ENCODE measurements at places on chromosomes 7 and 10.

GRCh38 chr7:97381815-97382554 lies 264.5 kb downstream of the SDHAF3 start:
- no peak for DNase-seq

GRCh38 chr10:19518109-19518508 lies 298.1 kb upstream of the PLXDC2 start:
- no peak for DNase-seq

DNA sequence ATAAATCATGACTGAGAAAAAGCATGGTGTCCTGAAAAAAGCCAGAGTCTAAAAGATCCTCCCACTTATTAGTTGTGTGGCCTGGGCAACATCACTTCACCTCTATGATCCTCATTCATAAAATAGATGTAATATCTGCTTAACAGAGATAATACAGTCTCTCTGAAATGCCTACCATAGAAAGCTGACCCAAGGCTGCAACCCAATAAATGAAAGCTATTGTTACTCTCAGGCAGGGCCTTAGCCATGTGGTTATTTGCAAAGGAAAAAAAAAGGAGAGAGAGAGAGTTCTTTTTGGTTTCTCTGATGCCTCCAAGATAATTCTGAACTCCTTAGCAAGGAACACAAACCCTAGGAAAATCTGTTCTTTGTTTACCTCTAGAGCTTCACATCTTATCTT lies 7.9 kb downstream of the FAM13C start:
- no peak for DNase-seq

DNA sequence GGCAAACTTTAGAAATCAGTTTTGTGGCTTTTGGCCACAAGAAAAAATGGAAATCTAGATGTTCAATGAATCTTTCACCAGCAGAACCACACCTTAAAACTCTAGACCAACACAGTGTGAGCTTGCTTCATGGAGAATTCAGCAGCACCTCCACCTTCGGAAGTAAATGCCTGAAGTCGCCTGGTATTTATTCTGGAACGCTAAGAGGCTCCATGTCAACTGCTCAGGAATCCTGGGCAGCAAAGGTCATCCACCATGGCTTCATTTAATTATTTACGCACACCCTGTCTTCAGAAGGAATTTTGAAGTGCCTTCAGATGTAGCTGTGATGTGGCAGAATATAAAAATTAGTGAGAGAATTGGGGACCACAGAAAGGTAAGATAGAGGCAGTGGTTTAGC lies 167.7 kb downstream of the GFRA1 start:
- DNase-seq: no peak

DNA sequence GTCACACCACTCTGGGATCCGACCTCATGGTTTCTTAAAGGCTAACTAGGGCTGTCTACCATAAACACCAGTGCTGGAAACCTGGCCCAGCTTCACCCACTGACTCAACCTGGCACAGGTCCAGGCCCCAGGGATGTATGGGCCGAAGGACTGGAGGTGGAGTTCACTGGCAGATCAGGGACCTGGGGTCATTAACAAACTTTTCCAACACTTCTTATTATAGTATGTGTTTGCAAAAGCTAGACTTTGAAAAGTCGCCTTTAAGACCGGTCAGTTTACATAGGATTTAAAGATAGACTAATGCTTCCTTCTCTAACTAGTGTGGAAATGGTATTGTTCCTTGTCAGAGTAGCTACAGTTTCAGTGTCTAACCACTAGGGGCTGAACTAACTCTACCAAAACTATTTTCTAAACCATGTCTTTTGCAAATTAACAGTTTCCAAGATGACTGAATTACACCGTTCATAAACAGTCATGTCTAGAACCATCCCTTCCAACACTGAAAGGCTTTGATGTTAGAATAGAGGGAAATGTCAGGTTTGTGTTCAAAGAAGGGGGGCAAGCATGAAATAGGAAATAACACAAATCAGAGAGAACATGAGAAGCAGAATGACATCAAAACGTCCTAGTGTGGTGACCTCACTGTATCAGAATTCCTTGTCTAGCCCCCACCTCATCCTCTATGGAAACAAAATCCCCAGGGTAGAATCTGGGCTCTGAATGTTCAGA lies 29.7 kb downstream of the STN1 start:
- peak; percentile 35 for DNase-seq

DNA sequence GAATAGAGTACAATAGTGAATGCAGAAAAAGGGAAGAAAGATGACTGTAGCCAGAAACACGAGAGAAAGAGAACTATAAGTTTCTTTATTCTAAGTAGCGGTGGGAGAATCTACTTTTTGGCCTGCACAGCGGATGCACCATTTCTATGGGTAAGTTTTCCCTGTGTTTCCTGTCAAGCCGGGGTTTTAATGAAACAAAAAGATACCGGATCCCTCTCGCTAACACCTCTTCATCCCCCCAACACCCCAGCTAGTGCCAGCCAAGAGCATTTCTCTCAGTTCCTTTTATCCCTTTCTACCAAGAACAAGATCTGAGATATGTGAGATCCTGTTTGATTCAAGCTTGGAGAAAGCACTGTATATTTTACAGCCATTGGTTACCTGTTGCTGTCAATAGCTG lies 14.7 kb downstream of the PTPRZ1 start:
- no peak for DNase-seq

GRCh38 chr10:128031216-128031615 lies 95.0 kb downstream of the MKI67 start:
- no peak for DNase-seq

- no peak for DNase-seq
Measured at GRCh38 chr10:24723386-24723787, 300 bp downstream of the ARHGAP21 start.

DNA sequence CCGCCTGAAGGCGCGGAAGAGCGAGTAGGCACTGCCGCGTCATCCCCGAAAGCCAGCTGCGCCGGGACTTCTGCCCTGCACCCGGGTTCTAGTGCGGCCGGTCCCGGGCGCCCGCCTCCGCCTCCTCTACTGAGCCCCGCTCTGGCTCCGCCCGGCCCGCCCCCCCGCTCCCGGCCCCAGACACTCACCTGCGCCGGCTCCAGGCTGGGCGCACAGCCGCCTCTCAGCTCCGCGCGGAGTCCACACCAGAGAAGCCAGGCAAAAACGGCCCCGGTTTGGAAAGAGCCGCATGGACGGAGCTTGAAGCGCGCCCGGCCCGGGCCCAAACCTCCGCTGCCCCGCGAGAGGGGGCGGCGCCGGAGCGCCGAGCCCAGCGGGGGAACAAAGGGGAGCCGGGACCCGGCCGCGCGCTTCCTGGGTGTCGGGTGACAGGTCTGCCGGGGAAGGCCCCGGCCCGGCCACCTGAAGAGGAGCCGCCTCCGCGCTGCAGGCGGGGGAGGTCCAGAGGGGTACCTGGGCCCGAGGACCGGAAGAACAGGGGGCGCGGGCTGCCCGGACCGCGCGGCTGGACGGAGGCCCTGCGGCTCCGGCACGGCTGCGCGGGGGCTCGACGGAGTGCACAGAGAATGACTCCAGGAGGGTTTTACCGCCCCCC lies 168.2 kb downstream of the NRF1 start:
- DNase-seq: peak; percentile 52

DNA sequence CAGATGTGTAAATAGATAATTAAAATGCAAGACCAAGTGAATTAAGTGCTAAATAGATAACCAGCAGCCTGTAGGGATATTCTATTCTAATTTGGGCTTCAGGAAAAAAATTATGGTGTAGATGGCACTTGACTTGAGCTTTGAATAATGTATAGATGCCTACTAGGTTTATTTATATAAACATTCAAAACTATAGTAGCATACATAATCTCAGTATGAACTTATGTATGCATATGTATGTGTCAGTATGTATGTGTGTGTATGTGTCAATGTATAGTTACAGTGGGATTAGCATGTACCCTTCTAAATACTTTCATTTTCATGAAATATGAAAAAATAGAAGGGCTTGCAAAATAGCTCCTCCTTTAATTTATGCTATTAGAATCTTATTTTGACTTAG lies 207.3 kb upstream of the PPP1R3A start:
- no peak for DNase-seq

DNA sequence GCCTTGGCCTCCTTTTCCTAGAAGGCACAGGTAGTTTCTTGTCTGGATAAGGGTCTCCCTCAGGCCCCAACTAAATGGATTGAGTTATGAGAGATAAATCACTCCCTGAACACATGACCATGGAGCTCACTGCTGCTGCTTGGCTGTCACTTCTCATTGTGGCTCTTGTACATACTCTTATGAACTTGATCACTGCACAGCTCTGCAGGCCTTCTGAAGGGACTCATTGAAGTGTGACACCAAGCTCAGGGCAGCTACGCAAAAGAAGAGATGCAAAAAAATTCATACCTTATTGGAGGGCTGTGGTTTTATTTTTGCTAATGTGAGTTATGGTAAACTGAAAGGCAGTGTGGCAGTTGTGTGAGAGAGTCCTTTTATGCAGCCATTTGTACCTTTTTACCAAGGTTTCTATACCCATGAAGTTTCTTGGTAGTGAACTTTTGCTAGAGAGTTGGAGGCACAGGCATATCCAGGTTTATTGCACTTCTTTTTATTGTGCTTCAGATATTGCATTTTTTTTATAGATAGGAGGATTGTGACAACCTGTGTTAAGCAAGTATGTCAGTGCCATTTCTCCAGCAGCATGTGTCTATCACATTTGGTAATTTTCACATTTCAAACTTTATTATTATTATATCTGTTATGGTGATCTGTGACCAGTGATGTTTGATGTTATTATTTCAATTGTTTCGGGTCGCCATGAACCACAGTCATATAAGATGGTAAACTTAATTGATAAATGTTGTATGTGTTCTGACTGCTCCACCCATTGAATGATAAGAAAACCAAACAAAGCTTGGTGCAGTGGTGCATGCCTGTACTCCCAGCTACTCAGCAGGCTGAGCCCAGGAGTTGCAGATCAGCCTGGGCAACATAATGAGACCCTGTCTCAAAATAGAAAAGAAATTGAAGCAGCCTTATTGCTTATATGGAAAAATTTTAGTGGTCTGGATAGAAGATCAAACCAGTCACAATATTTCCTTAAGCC lies 100.6 kb downstream of the LRRC4 start:
- no peak for DNase-seq

DNA sequence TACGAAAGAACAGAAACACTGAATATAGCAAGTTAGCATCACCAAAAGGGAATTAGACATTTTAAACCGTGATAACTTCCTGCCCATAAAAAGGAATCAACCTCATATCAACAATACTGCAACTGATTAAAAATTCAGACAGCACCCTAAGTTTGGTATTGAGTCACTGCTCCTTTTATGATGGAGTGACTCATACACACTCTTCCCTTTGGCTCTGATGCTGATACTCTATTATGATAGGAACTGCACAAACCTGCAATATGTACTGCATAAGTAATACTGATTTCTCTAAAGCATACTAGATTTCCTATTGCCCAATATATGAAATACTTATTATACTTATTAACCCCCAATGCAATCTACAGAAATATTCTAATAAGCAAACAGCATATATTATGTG lies 118.7 kb downstream of the PARD3 start:
- no peak for DNase-seq

GRCh38 chr7:81574723-81575326 lies 195.0 kb downstream of the HGF start:
- DNase-seq: no peak

GRCh38 chr7:128081808-128082207 lies 50.6 kb upstream of the LRRC4 start:
- DNase-seq: no peak

- no peak for DNase-seq
Measured at GRCh38 chr10:63462442-63462841, 3.3 kb downstream of the JMJD1C start.

GRCh38 chr7:98137826-98138151 lies 31.1 kb downstream of the LMTK2 start:
- DNase-seq: no peak

- no peak for DNase-seq
Measured at GRCh38 chr10:2744547-2745200, 322.7 kb upstream of the PFKP start.

DNA sequence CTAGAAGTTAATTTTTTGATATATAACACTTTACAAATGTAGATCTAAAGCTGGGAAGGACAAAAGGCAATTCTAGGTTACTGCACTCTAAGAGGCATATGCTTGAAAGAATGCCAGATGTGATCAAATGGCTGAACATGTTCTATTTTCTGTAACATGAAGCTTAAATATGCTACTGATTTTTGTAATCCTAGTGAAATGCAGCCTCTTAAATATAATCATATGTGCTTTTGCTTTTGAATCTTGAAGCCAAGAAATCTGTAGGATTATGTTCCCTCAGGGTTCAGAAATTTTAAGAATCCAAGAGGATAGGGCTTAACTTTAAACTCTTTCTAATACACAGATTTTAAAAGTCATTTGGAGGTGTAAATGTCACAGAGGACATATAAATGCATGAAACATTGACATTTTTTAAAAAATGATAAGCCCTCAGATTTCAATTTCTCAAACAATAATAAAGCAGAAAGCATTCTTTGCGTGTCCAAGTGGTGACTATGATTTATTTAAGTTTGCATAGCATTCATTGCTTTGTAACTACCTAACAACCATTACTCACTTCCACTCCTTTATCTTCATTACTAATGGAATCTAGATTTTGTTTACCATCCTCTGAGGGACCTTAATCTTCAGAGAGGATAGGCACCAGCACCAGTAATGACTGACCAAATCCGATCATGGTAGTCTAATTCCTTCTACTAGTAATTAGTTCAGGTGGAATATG lies 170.4 kb downstream of the MAGI2 start:
- DNase-seq: no peak

GRCh38 chr7:153432063-153432462 lies 620.1 kb upstream of the DPP6 start:
- no peak for DNase-seq

All from NCI-H2227 treated with DMSO at 0.1 percent for 48 hours (cell line).